Spleen (tissue), 13 donors: ENCODE measurements at places on chromosomes 3 and 15. TPM values are rescaled to one million over a fixed set of nuclear protein-coding genes. Genes with fewer than 3 reads are reported as not detected.

ARPP19 gene
- 95.9 TPM for total RNA-seq

FGF12 gene
- total RNA-seq = 31.6 TPM

DNA sequence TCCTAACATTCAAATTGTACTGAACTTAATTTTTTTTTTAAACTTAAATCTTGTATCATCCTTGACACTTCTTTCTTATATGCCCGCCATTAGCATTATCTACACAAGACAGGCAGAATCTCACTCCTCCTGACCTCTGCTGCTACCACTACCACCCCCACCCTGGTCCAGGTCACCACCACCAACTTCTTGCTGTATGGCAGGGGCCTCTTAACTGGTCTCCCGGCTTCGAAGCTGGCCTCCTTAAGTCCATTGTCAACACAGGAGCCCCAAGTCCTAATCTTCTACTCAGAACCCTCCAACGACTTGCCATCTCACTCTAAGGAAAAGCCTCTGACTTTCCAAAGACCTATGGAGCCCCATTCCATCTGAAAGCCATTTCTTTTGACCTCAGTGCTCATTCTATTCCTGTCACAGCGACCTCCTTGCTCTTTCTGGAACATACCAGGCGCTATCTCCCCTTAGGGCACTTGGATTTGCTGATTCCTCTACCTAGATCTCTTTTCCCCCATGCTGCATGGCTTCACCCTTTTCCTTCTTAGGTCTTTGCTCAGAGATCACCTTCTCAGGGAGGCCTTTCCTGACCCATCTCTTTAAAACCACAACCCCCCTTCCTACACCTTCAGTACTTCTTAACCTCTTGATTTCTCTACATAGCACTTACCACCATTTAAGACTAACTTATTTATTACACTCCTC is 2.6 kb downstream of the PRC1 start:
- H3K4me3 ChIP-seq = no peak overlapping the region
- no peak for DNase-seq
- H3K27me3 ChIP-seq = no peaks in the 10 kb centered on the region
- no peaks in the 10 kb centered on the region for H3K36me3 ChIP-seq
- no peak overlapping the region for H3K27ac ChIP-seq

GRCh38 chr15:43376017-43376705 is 5.3 kb downstream of the TUBGCP4 start:
- peaks cover 49% of the 10 kb centered on the region for H3K36me3 ChIP-seq
- no peak overlapping the region for H3K27ac ChIP-seq
- no peak overlapping the region for H3K4me3 ChIP-seq
- H3K27me3 ChIP-seq = no peaks in the 10 kb centered on the region

DNA sequence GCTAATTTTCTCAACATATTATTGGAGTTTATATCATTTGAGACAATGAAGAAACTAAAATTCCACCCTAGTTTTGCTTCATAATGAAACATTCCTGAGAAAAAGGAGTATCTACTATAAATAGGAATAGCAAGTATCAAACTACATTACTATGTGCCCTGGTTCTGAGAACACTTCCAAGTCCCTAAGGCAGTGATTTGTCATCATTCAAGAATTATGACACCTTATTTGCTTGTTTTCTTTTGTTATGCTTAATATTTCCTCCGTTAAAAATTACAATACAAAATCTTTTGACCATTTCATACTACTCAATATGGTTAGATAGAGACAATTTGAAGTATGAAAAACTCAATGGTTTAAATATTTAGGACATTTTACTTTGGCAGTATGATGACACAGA is 707.8 kb upstream of the GOLIM4 start:
- no peak overlapping the region for H3K27ac ChIP-seq
- H3K27me3 ChIP-seq = no peaks in the 10 kb centered on the region
- no peaks in the 10 kb centered on the region for H3K36me3 ChIP-seq

C2CD4A gene
- total RNA-seq = not detected

SCG5 gene
- 1.2 TPM for total RNA-seq

- H3K27me3 ChIP-seq = no peaks in the 10 kb centered on the region
- no peak overlapping the region for H3K4me3 ChIP-seq
- no peaks in the 10 kb centered on the region for H3K36me3 ChIP-seq
- no peak for DNase-seq
Measured at GRCh38 chr3:514192-514591, 317.6 kb downstream of the CHL1 start.

DNA sequence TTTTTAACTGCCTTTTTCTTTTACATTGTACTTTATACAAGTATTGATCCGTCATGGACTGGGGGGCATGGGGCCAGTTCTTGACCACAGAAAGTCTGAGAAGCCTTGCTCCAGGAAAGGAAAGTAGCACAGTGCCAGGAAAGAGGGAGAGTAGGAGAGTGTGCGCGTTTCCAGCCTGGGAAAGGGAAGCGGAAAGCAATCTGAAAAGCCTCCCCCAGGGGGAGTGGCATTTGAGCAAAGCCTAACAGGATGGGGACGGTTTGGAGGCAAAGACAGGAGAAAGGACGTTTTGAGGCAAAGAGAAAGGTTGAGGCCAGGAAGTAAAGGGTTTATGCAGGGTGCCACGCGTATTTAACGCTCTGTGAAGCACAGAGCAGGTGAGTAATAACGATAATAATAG is 116.9 kb downstream of the RORA start:
- H3K4me1 ChIP-seq = no peaks in the 10 kb centered on the region
- no peak overlapping the region for H3K27ac ChIP-seq
- H3K4me3 ChIP-seq = no peak overlapping the region
- no peaks in the 10 kb centered on the region for H3K36me3 ChIP-seq

KCNMB2 gene
- total RNA-seq = 0.60 TPM
